ENCODE measurements at places on chromosomes 6 and 20. TPM values are rescaled to one million over a fixed set of nuclear protein-coding genes. Genes with fewer than 3 reads are reported as not detected.

Gene NKAIN2
- total RNA-seq, result 1.3 TPM

Gene BANF2
- not detected for total RNA-seq

Gene GCNT2
- total RNA-seq, result 36.4 TPM

Gene TTPAL
- total RNA-seq, result 12.9 TPM

Gene DAAM2
- 15.1 TPM for total RNA-seq

Gene ZKSCAN8
- total RNA-seq, result 18.2 TPM

Gene PTK7
- total RNA-seq, result 127 TPM

Gene SMLR1
- 28.9 TPM for total RNA-seq

Gene FAM110A
- 4.6 TPM for total RNA-seq

Gene ABHD16A
- 63.2 TPM for total RNA-seq

Gene WFDC5
- not detected for total RNA-seq

Gene LY6G6D
- not detected for total RNA-seq

Gene KCNK16
- not detected for total RNA-seq

All from hepatocyte (in vitro differentiated cells).